ENCODE measurements at places on chromosomes 16 and 17.

- no peak for DNase-seq
Observed at GRCh38 chr17:78891406-78892061, 11.5 kb downstream of the CEP295NL start.

- DNase-seq: no peak
Observed at GRCh38 chr16:19919142-19919541, 34.5 kb upstream of the GPRC5B start.

DNA sequence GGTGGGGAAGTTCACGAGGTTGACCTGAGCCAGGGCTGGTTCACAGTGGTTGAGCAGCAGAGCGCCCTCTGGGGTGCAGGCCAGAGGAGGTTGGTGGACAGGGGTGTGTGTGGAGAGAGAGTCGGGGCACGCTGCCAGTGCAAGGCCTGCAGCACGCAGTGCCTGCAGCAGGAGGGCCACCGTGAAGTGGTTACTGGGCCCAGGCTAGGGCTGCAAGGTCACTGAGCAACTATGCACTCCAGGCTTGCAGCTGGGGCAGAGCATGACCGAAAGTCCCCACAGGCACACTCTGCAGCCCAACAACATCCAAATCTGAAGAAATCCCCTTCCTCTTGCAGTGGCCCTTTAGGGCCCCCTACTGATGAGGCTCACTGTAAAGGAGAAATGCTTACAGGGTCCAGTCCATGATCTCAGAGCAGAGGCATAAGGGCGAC lies 89.1 kb upstream of the NOL11 start:
- no peak for DNase-seq

GRCh38 chr17:27546624-27547300 lies 84.2 kb upstream of the LGALS9 start:
- no peak for DNase-seq

- peak; percentile 92 for DNase-seq
Observed at GRCh38 chr17:63774141-63774968, at the start of gene DDX42. DDX42 (plus strand) TSS chr17:63774170; CDS start chr17:63787050, 12,880 bp downstream.

DNA sequence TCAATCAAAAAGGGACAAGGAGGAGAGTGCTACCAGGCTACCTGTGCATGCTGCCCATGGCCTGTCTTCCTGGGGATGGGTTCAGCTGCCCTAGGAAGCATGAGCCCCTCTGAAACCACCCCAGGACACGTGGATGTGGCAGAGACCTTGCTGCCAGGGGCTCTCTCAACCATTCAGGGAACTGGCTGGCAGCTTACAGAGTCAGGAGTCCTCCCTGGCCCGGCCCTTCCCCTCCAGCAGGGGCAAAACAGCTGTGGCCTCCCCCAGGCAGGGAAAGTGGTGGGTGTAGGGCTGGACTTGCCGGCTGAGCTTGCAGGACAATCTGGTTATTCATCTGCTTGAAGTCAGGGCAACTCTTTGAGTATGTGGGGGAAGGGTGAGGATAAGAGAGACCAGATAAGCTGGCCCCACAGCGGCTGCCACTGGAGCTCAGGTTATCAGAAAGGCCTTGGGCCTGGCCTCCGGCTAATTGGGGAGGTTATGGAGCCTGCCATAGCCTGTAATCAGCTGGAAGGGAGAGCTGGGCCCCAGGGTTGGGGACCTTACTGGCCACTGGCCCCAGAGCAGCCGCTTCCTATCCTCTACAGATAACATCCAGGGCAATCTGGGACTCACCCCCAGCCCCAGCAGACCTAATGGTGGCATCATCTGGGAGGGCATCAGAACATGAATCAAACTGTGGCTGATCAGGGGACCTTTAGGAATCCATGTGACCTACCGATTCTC lies 5.6 kb upstream of the TBX2 start:
- no peak for DNase-seq

- DNase-seq: peak; percentile 79
Observed at GRCh38 chr17:4771519-4772234, at the start of gene TM4SF5. TM4SF5 (plus strand) TSS chr17:4771886; CDS start chr17:4771923, 37 bp downstream.

DNA sequence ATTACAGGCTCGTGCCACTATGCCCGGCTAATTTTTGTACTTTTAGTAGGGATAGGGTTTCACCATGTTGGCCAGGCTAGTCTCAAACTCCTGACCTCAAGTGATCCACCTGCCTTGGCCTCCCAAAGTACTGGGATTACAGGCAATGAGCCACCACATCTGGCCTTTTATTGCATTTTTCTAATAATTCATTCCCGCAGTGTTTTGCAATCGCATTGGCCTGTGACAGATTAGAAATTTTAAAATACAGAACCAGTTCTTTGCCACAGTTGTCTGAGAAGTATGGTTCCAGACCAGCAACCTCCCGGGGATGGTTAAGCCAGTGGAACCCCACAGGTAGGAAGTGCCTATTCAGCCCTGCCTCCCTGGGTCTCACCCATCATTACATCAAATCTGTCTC lies 3.2 kb upstream of the CRHR1 start:
- no peak for DNase-seq

DNA sequence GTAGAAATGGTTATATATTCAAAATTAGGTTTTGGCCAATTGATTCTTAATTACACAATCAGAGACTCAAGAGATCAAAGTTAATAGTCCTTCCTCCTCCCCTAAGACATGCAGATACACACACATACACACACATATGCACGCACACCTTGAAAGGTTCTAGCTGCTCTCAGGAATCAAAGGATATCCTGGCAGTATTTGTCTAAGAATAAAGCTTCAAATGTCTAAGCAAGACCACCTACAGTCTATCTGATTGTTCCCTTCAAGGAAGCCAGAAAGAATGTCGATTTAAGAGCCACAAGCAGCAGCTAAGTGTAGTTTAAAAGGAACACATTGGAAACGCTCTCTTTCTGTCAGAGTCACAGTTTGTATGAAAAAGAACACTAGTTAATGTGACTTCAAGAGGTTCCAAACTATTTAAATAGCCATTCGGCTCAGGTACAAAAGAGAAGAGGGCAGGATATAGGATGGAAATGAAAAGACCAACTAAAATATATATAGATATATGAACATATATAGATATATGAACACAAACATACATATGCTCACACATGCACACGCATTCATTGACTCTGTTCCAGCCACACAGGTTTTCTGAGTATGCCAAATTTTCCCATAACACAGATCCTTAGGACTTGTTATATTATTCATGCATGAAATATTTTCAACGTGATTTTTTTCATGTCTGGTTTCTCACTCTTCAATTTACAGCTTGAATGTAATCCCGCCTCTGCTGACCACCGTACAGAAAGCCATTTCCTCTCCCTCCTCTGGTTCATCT lies 79.0 kb downstream of the CDH8 start:
- DNase-seq: no peak

DNA sequence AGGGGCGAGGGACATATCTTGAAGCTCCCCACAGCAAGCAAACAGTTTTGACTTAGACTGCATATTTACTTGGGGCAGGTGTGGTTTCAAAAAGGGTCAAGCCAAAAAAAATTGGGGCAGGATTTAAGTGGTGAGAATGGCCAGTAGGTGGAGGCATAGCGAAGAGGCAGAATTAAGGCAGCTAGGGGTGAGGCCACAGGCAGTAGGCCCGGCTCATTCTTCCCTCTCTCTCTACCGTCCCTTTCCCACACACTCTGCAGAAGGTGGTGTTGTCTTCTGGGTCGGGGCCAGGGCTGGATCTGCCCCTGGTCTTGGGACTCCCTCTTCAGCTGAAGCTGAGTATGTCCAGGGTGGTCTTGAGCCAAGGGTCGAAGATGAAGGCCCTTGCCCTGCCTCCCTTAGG lies 2.6 kb downstream of the SHBG start:
- DNase-seq: peak; percentile 56
